Neural progenitor cell (in vitro differentiated cells): ENCODE measurements at places on chromosomes 11 and 22. TPM values are rescaled to one million over a fixed set of nuclear protein-coding genes. Genes with fewer than 3 reads are reported as not detected.

DNA sequence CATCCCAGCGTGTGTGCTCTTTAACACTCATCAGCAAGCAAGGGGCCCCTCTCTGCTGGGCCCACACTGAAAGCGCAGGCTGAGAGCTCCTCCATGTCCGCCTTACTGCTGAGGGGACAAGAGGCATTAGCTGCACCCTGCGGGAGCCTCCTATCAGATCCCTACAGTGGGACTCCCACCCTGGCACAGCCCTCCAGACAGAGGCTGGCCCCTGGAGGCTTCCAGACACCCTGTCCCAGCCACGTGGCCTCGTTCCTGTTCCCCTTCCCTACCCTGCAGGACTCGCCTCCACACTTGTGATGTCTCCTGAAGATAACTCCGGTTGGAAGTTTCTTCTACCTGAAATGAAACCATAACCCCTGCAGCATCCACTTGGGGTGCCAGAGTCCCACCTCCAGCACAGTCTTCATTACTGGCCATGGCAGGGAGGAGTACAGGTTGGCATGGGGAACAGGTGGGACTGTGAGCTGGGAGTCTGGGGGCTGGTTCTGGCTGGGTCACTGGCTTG, 5.0 kb upstream of the SH3BP1 start:
- DNase-seq, result peak; percentile 21

GLYATL1B gene
- not detected in 2 replicates for total RNA-seq

APOA1 gene
- total RNA-seq, result 0.84 and 2.7 TPM in 2 replicates

- no peak for DNase-seq
Observed at GRCh38 chr11:99592266-99592665, 571.5 kb downstream of the CNTN5 start.

- DNase-seq, result no peak
Observed at GRCh38 chr11:74070723-74071492, 62.0 kb upstream of the UCP3 start.
